ENCODE measurements at places on chromosomes 6 and 20.

DNA sequence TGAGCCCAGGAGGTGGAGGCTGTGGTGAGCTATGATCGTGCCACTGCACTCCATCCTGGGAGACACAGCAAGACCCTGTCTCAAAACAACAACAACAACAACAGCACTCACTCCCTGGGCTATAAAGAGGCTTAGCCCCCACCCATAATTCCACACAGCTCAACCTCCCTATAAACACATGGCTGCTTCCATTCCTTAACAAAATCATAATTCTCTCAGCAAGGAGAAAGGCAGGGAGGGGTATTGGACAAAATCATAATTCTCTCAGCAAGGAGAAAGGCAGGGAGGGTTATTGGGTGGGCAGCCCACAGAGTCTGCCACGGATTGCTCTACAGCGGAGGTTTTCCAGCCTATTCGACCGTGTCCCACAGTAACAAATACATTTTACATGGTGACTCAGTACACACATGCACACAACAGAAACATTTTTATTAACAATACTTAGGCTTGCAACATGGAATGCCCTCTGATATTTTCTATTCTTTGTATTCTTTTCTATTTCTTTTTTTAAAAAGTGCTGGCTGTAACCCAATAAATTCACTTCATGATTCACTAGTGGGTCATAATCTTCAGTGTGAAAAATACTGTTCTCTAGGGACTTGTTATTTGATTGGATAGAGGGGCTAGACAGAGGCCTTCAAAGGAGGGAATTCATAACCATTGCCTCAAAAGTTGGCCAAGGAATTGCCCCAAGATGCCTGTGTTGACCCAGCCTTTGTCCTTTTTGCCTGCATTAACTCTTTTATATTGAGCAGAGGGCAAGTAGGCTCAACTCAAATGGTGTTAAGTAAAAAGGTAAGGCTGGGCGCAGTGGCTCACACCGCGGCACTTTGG lies 50.6 kb upstream of the ZMYND8 start:
- DNase-seq = no peak

DNA sequence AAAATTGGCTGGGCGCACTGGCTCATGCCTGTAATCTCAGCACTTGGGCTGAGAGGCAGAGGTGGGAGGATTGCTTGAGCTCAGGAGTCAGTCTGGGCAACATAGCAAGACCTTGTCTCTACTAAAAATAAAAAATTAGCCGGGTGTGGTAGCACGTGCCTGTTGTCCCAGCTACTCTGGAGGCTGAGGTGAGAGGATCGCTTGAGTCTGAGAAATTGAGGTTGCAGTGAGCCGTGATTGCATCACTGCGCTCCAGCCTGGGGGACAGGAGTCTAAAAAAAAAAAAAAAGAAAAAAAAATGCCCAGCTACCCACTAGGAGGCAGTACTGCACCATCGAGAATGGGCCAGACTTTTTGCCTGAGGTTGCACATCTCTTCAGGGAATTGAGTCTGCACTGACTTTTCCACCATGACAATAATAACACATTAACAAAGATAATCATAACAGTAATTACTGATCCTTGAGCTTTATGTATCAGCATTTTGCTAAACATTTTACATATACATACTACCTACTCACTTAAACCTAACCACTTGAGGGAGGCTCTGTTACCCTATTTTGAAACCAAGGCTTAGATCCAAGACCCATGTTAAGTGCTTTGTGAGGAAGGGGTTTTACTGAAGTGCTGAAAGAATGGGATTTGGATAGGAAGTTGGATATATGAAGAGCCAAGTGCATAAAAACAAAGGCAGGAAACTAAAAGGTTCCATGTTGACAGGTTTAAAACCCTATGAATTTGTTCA lies 21.0 kb downstream of the SRSF3 start:
- peak; percentile 35 for DNase-seq

DNA sequence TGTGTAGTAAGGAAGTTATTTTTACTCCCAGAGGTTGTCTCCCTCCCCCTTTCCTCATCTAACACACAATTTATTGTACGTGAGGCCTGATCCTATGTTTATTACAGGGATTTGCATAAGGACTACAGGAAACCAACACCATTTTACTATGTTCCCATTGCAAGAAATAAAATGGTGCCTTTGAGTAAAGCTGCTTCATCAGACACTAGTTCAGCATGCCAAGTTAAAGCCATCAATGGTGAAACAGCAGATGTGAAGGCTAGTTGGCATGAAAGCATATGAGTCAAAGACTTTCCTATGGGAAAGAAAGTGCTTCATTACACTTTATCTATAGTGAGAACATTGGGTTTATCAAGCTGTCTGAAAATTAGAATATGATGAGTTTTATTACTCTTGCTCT lies 543.0 kb downstream of the GRIK2 start:
- DNase-seq = no peak

DNA sequence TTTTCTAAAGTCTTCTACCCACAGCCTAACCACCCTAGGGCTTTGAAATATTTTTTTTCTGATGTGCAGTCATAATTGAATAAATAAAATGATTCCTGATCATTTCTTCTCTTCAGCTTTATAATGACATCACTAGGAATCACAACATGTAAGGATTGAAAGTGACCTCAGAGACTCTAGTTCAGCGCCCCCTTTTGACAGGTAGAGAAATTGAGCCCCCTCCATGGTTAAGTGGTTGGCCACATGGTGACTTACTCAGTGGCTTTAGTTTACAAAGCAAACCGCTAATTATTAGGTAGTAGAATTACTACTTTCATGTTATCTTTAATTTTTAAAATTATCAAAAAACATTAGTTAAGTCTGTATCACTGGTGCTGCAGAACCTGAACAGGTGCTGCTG lies 13.3 kb upstream of the SLC2A12 start:
- DNase-seq = no peak

DNA sequence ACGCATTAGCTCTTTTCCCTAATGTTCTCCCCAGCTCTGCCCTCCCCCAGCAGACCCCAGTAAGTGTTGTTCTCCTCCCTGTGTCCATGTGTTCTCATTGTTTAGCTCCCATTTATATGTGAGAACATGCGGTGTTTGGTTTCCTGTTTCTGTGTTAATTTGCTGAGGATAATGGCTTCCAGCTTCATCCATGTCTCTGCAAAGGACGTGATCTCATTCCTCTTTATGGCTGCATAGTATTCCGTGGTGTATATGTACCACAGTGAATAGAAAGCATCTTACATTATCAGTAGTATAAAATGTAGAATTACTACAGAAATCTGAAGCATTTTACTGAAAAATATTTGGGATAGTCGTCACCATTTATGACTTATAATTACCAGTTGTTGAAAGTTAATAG lies 21.8 kb downstream of the HLA-DRA start:
- no peak for DNase-seq

- no peak for DNase-seq
Observed at GRCh38 chr20:49877386-49877921, 37.9 kb downstream of the SPATA2 start.

DNA sequence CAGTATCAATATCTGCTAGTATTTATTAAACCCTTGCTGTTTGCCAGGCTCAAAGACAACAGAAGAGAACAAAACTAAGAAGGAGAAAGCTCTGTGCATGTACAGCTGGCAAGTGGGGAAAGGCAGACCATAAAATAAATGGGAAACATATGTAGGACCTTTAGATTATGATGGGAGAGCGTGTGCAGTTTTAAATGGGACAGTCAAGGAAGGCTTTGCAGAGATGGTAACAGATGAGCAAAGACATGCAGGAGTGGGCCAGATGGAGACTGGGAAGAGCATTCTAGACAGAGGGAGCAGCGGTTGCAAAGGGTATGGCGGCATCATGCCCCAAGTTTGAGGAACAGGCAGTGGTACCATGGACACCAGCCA lies 260.0 kb downstream of the NRN1 start:
- DNase-seq = no peak

DNA sequence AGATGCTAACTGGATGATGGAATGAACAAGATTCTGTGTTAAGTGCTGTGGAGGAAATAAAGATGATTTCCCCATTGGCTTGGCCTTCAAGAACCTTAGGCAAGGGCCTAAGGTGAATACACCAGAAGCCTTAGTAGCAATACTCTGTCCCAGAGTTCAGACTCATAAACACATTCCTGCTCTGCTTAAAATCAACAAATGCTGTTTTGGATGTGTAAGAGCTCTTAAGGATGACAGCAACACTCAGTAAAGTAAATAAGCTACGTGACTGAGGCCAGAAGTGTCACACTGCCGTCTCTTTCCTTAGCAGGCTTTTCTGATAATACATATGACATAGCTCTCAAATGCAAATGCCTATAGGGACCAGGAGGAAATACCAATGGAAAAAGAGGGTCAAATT lies 90.6 kb downstream of the EYA2 start:
- DNase-seq = no peak

DNA sequence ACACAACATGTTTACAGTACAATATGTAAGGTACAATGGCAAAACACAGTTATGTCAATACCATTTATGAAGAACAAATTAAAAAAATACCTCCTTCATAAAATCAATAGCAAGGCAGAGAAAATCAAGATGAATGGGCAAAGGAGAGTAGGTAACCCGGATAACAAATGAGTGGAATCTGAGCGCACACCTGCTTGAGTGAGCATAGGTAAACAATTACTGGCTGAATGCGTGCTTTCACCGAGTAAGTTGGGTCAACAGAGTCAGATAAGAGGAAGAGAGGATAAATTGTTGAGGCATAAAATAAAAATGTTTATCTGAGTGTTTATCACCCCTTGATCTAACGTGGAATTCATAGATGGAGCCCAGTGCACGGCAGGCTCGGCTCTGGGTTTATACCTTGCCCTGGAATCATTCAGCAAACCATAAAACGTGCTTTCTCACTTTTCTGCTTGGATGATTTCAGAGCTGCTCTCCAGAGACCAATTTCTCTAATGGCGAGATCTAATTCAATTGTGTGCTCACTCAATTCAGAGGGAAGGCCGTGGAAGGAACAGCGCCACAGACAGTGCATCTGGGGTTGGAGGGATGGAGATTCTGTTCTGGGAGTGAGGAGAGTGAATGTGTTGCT lies 224.8 kb upstream of the MAP3K7 start:
- DNase-seq = no peak

GRCh38 chr20:59775687-59776055 lies 157.8 kb downstream of the SYCP2 start:
- DNase-seq = no peak

- no peak for DNase-seq
Observed at GRCh38 chr6:56713254-56713672, 70.6 kb upstream of the DST start.

DNA sequence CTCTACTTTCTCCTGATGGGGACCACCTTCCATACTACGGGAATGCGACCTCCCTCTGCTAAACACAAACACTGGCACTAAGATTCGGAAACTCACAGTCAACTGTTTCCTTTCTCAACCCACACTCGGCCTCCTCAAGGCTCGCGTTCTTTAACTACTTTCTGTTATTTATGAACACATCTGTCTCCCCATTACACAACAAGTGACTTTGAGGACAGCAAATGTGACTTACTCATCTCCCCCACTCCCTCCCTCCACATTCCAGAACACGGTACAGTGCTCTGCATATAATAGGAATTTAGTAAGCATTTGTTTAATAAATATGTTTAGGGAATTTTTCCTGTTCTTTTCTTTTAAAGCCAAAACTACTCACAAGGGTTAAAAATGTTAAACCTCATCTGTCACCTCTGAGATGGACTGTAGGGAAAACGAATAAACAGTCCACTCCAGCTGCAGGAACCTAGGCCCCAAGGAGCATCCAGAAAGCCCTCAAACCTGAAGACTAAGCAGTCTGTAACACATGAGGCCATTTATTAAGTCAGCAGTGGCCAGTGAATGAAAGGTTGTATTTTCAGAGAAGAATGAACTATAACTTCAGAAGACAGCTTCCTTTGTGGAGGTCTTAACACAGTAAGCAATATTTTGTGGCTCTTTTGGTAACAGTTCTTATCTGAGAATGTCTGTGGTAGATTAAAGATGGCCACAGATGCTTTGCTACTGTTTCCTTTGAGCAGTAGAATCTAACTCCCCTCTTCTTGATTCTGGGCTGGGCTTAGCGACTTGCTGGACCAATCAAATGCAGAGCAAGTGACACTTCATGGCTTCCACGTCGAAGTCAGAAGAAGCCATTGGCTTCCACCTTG lies 209.6 kb upstream of the DTNBP1 start:
- DNase-seq = no peak

GRCh38 chr6:152323376-152323775 lies 313.8 kb downstream of the SYNE1 start:
- no peak for DNase-seq

GRCh38 chr20:44054118-44054517 lies 132.9 kb downstream of the JPH2 start:
- no peak for DNase-seq

DNA sequence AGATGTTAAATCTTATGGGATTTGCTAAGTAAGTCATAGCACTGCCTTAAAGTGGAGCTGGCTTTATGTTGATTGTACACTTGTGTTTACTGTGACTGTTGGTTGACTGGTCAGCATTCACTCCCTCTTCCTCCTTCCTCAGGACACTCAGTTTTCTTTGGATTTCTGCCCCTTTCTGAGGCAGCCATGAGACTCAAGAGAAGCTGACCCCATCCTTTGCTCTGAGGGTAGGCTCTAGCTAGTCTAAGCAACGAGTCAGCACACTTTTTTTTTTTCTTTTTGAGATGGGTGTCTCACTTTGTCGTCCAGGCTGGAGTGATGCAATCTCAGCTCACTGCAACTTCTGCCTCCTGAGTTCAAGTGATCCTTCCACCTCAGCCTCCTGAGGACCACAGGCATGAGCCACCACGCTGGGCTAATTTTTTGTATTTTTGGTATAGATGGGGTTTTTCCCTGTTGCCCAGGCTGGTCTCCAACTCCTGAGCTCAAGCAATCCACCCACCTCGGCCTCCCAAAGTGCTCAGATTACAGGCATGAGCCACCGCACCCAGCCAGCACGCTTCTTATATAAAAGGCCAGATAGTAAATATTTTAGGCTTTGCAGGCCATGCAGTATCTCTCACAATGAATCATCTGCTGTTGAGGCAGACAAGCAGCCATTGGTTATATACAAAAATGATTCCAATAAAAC lies 191.4 kb downstream of the NFATC2 start:
- no peak for DNase-seq

- DNase-seq = no peak
Observed at GRCh38 chr20:13268953-13269352, 47.9 kb downstream of the ISM1 start.

DNA sequence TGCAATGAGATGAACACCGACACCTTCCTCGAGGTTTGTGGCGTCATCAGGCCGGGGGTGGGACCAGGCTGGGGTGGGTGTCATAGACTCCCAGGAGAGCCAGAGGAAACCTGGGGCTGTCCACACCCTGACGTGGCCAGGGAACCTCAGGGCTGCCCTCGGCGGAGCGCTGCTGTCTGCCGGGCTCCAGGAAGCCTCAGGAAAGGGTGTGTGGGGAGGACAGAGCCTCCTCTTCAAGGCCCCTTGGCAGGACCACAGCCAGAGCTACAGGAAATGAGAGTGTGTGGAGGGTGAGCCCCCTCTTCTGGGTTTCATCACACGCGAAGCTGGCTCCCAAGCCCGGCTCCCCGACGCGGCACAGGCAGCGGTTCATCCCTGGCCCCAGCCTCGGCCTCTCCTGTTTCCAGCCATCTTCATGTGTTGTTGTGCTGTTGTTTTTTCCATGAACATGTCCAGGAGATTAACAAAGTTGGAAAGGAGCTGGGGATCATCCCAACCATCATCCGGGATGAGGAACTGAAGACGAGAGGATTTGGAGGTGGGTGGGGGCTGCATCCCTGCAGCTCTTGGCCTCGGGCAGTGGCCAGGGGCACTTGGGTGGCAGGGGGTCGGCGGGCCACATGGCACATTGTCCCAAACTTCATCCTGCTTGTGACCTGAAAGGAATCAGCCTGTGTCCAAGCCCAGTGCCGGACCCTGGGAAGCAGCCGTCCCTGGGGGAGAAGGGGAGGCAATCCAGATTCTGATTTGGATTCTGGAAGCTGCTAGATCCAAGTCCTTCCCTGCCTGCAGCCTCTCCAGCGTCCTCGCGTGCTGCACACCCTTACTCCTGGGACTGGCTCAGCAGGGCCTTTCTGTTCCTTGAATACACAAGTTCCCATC lies 6.4 kb downstream of the NPEPL1 start:
- DNase-seq = no peak
